Activated T-cell treated with anti-CD3 and anti-CD28 coated beads, Interleukin-2, amount 50 U/mL, for 4 hours (primary cell): ENCODE measurements at places on chromosomes 2 and 18. TPM values are rescaled to one million over a fixed set of nuclear protein-coding genes. Genes with fewer than 3 reads are reported as not detected.

The UGT1A4 gene
- total RNA-seq: not detected

The DSG2 gene
- 0.33 TPM for total RNA-seq

The EFHD1 gene
- total RNA-seq: 0.69 TPM

The SERPINB12 gene
- not detected for total RNA-seq

The PPP3R1 gene
- 74.2 TPM for total RNA-seq

DNA sequence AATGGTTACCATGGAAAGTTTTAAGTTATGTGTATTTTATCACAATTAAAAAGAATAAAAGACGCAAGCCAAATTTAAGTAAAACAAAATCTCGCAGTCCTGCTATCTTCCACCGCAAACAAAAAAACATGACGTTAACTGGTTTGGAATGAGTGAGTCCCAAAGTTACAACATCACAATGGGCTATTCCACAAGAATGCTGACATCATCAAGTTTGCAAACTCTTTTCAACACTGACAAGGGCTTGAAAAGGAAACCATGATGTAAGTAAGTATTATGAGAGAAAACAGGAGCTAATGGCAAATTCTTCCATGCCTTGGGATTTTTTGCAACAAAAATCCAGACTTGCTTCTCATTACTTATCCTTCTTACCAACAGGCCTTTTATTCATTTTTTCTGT is 31.1 kb downstream of the SIGLEC15 start:
- no peak for DNase-seq

DNA sequence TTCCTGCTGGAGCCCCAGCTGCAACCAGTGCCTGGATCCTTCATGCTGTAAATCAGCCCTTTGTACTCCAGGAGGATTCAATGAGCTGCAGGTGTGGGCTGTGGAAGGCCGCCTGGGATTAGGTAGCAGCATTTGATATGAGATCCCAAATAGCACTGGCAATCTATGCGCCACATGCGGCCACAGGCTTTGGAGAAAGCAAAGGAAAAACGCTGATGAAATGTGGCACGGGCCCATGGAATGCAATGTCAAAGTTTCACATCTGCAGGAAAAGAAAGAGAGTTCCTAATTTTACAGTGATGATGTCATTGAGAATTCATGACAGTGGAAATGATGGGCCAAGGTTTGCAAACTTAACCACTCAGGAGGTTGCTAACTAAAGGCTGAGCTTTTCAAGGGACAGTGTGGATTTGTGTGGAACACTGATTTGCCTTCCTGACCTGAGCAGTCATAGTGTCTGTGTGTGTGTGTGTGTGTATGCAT is 216.4 kb upstream of the OSR1 start:
- no peak for DNase-seq

GRCh38 chr2:173448938-173449471 is 94.3 kb downstream of the CDCA7 start:
- DNase-seq: peak; percentile 30

- DNase-seq: no peak
These were observed 4.3 kb downstream of the SEPTIN10 start for GRCh38 chr2:109609352-109610024.

GRCh38 chr2:167925758-167926157 is 321.6 kb downstream of the STK39 start:
- DNase-seq: no peak

DNA sequence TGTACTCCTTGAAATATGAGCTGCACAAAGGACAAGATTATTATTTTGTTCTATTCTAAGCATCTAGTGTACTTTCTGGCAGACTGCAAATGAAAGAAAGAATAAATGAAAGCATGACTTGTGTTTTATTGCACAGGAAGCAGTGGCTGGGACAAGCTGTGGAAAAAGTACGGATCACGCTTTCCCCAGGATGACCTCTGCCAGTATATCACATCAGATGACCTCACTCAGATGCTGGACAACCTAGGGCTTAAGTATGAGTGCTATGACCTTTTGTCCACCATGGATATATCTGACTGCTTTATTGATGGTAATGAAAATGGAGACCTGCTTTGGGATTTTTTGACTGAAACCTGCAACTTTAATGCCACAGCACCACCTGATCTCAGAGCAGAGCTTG is 49.4 kb downstream of the HNMT start:
- no peak for DNase-seq
